ENCODE measurements at places on chromosomes 13 and 19.
A peak's percentile ranks its signal among the peaks of the same experiment; 100 is the strongest.

GRCh38 chr13:110374431-110375370 lies 67.6 kb downstream of the COL4A2 start:
- DNase-seq, result no peak

DNA sequence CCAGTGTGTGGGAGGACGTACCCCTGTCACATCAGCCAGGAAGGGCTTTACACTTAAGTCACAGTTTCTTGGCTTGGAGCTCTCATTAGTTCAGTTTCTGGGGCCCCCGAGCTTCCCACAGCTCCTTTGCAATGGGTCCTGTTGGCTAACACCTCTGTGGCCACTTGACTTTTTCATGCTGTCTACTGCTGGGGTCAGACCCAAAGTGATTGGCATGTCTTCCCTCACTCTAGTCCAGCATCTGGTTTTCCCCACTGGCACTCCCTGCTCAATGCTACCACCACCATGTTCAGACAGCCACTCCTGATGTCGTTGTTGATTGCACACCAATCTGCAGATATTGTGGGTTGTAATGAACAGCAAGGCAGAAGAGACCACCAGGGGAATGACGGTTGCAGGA lies 379.0 kb downstream of the FOXO1 start:
- no peak for DNase-seq

- DNase-seq, result no peak
Observed at GRCh38 chr13:97202761-97203160, 19.4 kb upstream of the MBNL2 start.

- no peak for DNase-seq
Observed at GRCh38 chr13:47121092-47121763, 224.4 kb upstream of the HTR2A start.

DNA sequence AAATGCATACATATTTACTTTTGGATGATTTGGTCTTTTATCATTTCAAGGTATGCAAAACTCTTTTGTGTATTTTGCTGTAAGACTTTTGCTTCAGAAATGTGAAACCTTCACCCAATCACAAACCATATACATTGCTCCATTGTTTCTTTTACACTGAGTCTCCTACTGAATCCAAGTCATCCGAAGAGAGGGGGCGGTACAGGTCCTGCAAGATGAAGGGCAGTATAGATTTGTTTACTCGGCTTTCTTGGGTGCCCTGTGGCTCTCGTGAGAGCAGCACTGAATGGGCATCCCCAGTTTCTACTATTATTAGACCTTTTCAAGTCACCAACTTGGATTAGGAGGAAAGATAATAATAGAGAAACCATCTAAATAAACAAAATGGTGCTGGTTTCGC lies 280.6 kb downstream of the DCLK1 start:
- DNase-seq, result no peak

DNA sequence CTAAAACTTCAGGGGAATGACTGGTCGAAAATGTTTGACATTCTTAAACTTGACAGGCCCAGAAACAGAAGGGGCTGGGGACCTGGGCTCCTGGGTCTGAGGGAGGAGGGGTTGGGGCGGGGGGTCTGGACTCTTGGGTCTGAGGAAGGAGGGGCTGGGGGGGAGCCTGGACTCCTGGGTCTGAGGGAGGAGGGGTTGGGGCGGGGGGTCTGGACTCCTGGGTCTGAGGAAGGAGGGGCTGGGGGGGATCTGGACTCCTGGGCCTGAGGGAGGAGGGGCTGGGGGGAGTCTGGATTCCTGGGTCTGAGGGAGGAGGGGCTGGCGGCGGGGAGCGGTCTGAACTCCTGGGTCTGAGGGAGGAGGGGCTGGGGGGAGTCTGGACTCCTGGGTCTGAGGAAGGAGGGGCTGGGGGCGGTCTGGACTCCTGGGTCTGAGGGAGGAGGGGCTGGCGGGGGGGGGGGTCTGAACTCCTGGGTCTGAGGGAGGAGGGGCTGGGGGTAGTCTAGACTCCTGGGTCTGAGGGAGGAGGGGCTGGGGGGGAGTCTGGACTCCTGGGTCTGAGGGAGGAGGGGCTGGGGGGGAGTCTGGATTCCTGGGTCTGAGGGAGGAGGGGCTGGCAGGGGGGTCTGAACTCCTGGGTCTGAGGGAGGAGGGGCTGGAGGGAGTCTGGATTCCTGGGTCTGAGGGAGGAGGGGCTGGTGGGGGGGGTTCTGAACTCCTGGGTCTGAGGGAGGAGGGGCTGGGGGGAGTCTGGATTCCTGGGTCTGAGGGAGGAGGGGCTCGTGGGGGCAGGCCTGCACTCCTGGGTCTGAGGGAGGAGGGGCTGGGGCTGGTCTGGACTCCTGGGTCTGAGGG lies 5.5 kb upstream of the KLK6 start:
- no peak for DNase-seq

GRCh38 chr19:58355908-58356765 lies 2.8 kb upstream of the A1BG start:
- no peak for DNase-seq

DNA sequence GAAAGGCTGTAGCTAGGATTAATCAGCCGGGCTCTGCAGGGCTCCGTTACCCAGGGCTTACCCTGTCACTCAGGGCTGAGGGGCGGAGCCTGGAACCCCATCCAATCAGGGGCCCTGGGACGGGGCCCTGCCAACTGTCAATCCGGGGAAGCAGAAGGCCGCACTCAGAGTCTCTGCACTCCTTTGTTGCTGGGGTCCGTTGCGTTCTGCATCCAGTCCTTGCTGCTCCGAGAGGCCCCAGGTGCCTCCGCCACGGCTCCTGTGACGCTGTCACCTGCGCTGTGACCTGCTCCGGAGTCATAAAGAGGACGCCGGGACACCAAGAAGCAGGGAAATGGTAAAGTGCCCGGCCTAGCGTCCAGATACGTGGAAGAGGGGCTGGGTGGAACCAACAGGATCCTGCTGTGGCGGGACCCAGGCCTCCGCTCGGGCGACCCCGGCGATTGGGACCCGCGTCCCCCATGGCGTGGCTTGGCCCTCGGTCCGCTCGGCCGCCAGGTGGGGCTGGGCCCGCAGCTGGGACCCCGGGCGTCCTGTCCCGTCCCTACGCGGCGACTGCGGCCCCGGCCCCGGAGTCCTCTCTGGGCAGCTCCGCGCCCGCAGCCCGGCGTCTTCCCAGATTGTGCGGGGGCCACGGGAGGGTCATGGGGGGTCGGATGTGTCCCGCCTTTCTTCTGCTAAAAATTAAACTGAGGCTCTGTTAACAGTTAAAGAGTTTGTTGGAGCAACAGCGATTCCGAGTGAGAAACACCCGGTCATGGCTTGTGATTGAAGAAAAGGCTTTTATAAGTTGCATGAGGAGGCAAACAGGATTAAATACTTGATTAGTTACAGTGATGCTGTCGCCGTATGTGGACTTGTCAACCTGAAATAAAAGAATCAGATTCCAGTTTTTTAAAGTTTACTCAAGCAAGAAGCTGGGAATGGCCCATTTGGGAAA lies at the start of gene ZNF491:
ZNF491 (plus strand) TSS at position 133 of the 940 bp plus-strand sequence. CDS start 7,431 bp downstream, outside the sequence.
- DNase-seq, result peak; percentile 78

GRCh38 chr19:3573162-3573857 lies 566 bp downstream of the HMG20B start:
- DNase-seq, result no peak

- DNase-seq, result no peak
Observed at GRCh38 chr13:26185720-26186117, 36.4 kb downstream of the RNF6 start.

GRCh38 chr13:98260357-98261164 lies 83.5 kb upstream of the RNF113B start:
- DNase-seq, result no peak

DNA sequence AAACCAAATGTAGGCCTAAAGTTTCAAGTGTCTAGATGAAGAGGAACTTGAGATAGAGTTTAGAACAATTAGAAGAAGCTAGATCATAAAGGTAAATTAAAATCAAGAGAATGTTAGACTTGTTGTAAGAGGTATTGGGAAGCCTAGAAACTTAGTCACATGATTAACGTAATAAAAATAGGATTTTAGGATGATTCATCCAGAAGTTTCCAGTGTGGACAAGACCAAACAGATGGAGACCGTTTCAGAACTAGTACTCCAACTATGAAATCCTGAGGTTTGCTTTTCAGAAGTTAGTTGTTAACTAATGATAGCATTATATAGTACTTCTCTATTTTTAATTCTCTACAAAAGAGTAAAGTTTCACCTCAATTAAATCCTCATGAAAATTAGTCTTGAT lies 104.9 kb downstream of the MZT1 start:
- no peak for DNase-seq

- DNase-seq, result no peak
Observed at GRCh38 chr13:29384466-29384865, 211.0 kb downstream of the SLC7A1 start.

DNA sequence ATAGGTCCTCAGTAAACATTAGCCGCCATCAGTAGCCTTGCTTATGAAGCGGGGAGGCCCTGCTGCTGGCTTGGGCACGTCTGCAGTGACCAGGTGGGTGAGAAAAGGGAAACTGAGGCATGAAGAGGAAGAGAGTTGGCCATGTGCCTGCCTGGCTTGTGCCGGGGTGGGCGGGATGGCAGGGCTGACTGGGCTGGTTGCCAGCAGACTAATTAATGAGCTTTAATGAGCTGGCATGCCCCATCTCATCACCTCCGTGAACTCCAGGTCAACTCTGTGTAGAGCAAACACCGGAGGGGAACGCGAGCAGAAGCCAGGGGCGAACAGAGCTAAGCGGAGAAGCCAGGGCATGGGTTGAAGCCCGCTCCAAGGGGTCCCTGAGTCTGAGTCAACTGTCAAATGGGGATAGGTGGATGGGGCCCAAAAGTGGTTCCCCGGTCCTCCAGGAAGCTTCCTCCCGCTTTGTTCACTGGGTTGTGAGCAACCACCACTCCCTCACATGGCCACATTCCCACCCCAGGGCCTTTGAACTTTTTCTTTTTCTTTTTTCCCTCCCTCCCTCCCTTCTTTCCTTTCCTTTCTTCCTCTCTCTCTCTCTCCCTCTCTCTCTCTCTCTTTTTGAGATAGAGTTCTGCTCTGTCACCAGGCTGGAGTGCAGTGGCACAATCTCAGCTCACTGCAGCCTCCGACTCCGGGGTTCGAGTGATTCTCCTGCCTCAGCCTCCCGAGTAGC lies 8.7 kb downstream of the NR2F6 start:
- no peak for DNase-seq

DNA sequence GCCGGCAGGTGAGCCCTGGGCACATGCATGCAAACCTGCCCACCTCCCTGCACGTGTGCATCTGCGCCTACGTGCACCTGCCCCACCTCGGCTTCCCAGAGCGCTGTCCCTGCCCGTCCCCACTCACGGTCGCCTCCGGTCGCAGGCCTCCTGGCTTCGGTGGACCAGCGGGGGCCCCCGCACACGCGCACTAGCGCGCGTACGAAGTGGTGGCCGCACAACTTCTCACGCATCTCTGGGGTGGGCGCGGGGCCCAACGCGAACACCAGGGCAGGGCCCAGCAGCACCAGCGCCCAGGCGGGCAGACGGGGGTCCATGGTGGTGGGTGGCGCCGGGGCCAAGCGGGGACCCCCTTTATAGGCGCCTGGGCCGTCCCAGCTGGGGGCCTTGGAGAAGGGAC lies at the start of gene INSL3:
INSL3 (minus strand) TSS at position 330 of the 400 bp plus-strand sequence; CDS start at position 317, 13 bp downstream.
- no peak for DNase-seq

- DNase-seq, result no peak
Observed at GRCh38 chr13:49455007-49455398, 10.9 kb downstream of the SETDB2 start.

DNA sequence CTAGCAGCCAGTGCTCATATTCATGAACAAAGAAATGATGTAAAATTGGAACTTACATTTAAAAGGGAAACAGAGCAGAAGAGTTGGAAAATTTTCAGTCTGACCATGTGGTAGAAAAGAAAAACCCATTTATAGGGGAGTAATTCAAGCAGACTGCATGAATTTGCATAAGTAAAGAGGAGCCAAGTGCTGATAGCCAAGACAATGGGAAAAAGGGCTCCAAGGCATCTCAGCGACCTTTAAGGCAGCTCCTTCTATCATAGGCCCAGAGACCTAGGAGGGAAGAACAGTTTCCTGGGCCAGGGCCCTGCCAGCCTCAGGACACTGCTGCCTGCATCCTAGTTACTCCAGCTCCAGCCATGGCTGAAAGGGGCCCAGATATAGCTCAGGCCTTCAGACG lies 7.5 kb downstream of the DNAJC3 start:
- DNase-seq, result no peak

DNA sequence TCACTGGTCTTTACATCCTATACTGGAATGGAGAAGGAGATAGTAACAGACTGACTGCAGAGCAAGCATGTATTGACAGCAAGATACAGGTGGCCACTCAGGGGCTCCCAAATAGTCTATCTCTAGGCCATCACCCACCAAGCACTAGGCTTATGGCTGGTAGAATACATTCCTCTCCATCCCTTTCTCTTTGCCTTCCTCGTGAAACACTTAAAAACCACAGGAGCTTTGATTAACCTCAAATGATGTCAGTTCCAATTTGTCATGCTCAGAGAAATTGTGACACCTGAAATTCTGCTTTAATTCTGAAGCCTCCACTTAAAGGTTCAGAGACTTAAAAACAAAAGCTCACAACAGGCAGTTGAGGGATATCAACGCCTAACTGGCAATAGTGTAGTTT lies 17.2 kb downstream of the ENOX1 start:
- no peak for DNase-seq

DNA sequence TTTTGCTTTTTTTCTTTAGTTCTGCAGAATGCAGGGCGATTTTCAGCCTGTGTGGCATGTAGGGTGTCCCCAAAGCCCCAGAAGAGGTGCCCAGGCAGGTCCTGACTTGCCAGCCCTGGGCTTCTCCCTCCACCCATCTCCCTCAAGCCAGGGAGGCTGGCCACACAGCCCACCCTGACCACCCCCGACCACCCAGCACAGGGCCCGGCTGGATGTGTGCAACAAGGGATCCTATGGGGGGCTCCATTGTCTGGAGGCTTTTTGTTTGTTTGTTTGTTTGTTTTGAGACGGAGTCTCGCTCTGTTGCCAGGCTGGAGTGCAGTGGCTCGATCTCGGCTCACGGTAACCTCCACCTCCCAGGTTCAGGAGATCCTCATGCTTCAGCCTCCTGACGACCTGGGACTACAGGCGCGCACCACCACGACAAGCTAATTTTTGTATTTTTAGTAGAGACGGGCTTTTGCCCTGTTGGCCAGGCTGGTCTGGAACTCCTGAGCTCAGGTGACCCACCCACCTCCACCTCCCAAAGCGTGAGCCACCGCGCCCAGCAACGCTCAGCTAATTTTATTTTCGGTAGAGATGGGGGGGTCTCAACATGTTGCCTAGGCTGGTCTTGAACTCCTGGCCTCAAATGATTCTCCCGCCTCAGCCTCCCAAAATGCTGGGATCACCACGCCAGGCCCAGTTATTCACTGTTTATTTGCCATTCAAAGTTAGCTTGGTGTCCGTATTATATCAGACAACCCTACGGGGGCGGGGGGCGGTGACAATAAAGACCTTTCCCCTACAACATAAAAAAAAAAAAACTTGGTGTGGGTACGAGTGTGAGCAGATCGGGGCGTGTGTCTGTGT lies 7.8 kb upstream of the MKNK2 start:
- no peak for DNase-seq
